Ovary (tissue), 10 donors: ENCODE measurements at places on chromosomes 6 and 20. TPM values are rescaled to one million over a fixed set of nuclear protein-coding genes. Genes with fewer than 3 reads are reported as not detected.

Gene HMGCLL1
- 0.39 TPM for polyA plus RNA-seq

Gene RFX6
- polyA plus RNA-seq = not detected

Gene LCA5
- 6.8 TPM for polyA plus RNA-seq

Gene SAMD5
- 1.7 TPM for polyA plus RNA-seq

Gene MAS1
- polyA plus RNA-seq = 0.32 TPM

Gene EDN1
- polyA plus RNA-seq = 2.0 TPM

Gene RAET1L
- not detected for polyA plus RNA-seq

Gene FAM8A1
- polyA plus RNA-seq = 31.2 TPM
